MCF 10A (cell line): ENCODE measurements at places on chromosomes 3 and 15. TPM values are rescaled to one million over a fixed set of nuclear protein-coding genes. Genes with fewer than 3 reads are reported as not detected.
A peak's percentile ranks its signal among the peaks of the same experiment; 100 is the strongest.

GRCh38 chr3:27565201-27565852 is 81.1 kb upstream of the SLC4A7 start:
- H3K4me3 ChIP-seq = no peak overlapping the region
- no peaks in the 10 kb centered on the region for H3K27me3 ChIP-seq
- DNase-seq = no peak
- peaks cover 14% of the 10 kb centered on the region for H3K4me1 ChIP-seq
- no peaks in the 10 kb centered on the region for H3K36me3 ChIP-seq

DNA sequence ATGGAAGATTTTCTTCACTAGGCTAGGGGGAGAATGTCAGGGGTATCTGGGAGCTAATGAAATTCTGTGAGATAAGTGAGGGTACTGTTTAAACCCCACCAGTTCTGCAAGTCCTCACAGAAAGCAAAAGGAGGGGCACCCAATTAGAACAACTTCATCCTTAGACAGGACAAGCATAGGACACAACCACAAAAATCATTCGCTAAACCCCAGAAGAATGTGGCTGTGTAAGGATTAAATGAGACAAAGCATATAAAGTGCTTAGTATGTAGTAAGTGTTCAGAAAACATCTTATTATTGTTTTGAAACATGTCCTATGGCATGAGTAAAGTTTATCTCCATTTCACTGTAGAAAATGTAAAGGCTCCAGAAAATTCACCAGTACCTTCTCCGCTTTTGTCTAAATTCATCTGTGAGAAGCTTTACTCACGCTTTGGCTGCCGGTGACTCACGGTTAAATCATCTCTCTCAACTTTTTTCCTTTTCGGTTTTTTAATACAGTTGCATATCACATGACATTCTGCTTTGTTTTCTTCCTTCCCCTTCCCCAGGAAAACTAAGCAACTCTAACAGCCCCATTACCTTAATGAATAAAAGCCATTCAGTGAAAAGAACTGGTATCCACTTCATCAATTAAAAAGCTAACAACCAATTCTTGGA is 1.7 kb downstream of the CLRN1 start:
- H3K27ac ChIP-seq = no peak overlapping the region
- peak; percentile 58 for DNase-seq
- no peaks in the 10 kb centered on the region for H3K36me3 ChIP-seq
- H3K4me3 ChIP-seq = no peak overlapping the region

PEX5L gene
- 0.32 and 0.47 TPM in 2 replicates for total RNA-seq

DNA sequence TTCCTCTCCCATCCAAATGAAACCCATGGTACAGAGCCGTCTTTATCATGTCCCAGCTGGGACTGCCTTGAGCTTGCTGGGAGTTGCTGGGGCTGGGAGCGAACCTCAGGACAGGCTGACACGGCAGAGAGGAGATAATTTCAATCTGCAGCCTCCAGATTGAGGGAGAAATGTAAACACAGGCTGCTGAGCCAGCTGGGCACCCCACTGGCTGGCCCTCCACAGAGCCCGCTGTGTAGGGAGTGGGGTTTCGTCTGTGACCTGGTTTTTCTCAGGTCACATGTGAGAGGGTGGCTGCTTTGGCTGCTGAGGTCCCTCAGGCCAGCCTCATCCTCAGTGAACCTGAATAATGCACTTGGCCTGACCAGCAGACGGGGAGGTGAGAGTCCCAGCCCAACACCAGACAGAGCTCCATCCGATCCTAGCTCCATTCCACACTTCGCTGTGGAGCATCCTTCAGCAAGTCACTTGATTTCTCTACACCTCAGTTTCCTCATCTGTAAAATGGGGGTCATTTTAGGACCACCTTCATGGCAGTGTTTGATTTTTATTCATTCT is 121.6 kb upstream of the MRPS22 start:
- no peaks in the 10 kb centered on the region for H3K36me3 ChIP-seq
- H3K4me1 ChIP-seq = peaks cover 6% of the 10 kb centered on the region
- H3K27me3 ChIP-seq = no peaks in the 10 kb centered on the region
- no peak overlapping the region for H3K27ac ChIP-seq
- DNase-seq = no peak

GOLGA6L22 gene
- total RNA-seq = not detected in 2 replicates

- H3K4me1 ChIP-seq = peaks cover 11% of the 10 kb centered on the region
- H3K36me3 ChIP-seq = no peaks in the 10 kb centered on the region
- no peak overlapping the region for H3K4me3 ChIP-seq
- H3K27ac ChIP-seq = peak overlapping the region; percentile 5
- H3K27me3 ChIP-seq = no peaks in the 10 kb centered on the region
- DNase-seq = no peak
These were observed 85.6 kb upstream of the MEF2A start for GRCh38 chr15:99480016-99480810.

DNA sequence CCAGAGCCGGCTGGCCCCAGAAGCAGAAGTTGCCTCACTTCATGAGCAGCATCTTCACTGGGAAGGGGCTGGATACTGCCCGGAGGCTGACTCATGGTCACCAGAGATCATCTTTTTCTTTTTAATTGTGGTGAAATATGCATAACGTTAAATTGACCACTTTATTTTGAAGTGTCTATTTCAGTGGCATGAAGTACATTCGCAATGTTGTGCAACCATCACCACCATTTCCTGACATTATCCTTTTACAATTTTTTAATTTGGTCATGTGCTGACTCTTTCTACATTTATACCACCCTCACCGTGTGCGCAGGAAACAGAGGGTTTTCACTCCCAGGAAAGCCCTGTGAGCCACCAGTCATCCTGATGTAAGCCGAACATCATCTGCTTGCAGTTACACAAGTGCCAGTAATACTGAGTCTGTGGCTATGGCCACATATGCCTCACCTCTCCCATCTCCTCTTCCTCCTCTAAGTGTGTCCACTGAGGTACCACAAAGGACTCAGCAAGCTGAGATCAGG is 51.6 kb upstream of the ABHD17C start:
- no peak for DNase-seq
- H3K27me3 ChIP-seq = no peaks in the 10 kb centered on the region
- H3K36me3 ChIP-seq = no peaks in the 10 kb centered on the region
- no peak overlapping the region for H3K27ac ChIP-seq
- no peak overlapping the region for H3K4me3 ChIP-seq

- no peak overlapping the region for H3K4me3 ChIP-seq
- H3K4me1 ChIP-seq = no peaks in the 10 kb centered on the region
- peaks cover 6% of the 10 kb centered on the region for H3K36me3 ChIP-seq
- H3K27ac ChIP-seq = no peak overlapping the region
- DNase-seq = peak; percentile 66
- H3K27me3 ChIP-seq = no peaks in the 10 kb centered on the region
These were observed 74.2 kb upstream of the POU1F1 start for GRCh38 chr3:87350367-87351199.

DNA sequence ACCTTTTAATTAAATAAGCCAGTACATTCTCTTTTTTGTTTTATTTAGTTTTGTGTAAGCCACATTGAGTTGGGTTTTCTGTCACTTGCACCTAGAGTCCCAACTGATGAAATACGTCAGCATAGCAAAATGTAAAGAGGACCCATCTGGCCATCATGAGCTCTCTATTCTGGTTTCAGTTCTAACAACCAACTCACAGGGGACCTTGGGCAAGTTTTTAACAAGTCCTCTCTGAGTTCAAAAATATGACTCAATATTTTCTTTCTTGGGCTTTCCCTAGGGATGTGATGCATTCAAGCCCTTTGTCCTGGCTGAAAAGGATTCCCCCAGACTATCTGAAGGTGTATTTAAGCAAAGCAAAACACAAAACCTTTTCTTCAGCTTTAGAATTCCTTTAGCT is 32.9 kb downstream of the PLCH1 start:
- no peaks in the 10 kb centered on the region for H3K4me1 ChIP-seq
- H3K27me3 ChIP-seq = no peaks in the 10 kb centered on the region
- no peaks in the 10 kb centered on the region for H3K36me3 ChIP-seq
- H3K27ac ChIP-seq = no peak overlapping the region
- H3K4me3 ChIP-seq = no peak overlapping the region

DNA sequence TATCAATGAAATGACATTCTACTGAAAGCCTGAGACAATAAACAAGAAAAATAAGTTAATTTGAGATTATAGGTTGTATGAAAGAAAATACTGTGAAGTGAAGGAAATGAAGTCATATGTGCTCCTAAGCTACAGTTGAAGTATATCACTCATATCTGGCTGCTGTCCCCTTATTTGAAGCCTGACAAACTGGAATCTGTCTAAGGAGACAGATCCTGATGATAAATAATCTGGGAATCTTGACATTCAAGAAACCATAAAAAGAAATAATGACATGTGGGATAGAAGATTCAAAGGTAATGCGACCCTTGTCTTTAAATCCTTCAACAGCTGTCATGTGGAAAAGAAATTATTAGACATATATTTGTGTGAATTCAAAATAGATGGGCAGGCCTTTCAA is 424.5 kb upstream of the LMCD1 start:
- DNase-seq = no peak
- no peak overlapping the region for H3K4me3 ChIP-seq
- H3K27ac ChIP-seq = no peak overlapping the region
- H3K4me1 ChIP-seq = no peaks in the 10 kb centered on the region
- H3K36me3 ChIP-seq = no peaks in the 10 kb centered on the region
- H3K27me3 ChIP-seq = no peaks in the 10 kb centered on the region

LYZL4 gene
- not detected in 2 replicates for total RNA-seq

CLDN18 gene
- total RNA-seq = not detected in 2 replicates

DNA sequence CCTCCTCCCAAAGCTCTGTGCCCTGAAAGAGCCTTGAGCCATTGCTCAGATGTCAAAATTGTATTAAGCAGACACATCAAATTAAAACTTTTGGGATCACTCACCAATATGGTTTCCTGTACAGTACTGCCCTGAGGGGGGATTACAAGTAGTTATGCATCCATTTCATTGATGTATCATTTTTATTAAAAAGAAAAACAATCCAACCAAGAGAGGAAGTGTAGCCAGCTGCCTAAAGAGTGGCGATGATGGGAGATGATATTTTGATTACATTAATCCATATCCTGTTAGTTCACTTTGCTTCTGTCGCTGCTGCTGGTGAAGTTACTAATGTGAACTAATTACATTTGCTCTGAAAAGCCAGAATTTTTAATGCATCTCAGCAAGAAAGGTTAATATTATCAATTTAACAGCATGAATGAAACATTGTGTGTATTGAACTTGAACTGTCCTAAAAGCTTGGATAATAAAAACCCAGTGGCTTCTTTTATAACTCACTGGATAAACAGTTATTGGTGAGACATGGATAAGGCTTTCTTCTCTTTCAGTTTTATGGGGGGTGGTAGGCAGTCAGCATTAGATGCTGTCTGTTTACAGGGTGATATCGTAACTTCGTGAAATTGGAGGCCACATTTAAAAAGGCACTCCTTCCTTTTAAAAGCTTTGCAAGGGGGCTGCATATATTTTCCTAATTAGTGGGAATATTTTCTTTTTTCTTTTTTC is 87.7 kb downstream of the IGF1R start:
- H3K36me3 ChIP-seq = no peaks in the 10 kb centered on the region
- no peaks in the 10 kb centered on the region for H3K27me3 ChIP-seq
- no peak overlapping the region for H3K4me3 ChIP-seq
- H3K27ac ChIP-seq = peak overlapping the region; percentile 40

GRCh38 chr15:92907896-92908712 is 8.0 kb downstream of the CHD2 start:
- H3K4me3 ChIP-seq = peak overlapping the region; percentile 91
- no peaks in the 10 kb centered on the region for H3K27me3 ChIP-seq
- peaks cover 51% of the 10 kb centered on the region for H3K4me1 ChIP-seq
- H3K27ac ChIP-seq = peak overlapping the region; percentile 99
- H3K36me3 ChIP-seq = peaks cover 90% of the 10 kb centered on the region
- DNase-seq = peak; percentile 56

GRCh38 chr3:182165234-182165633 is 453.5 kb downstream of the SOX2 start:
- peak overlapping the region; percentile 44 for H3K27ac ChIP-seq
- DNase-seq = peak; percentile 51

NR2C2 gene
- 42.4 and 45.2 TPM in 2 replicates for total RNA-seq

GRCh38 chr3:44104668-44105321 is 136.9 kb upstream of the TOPAZ1 start:
- H3K4me3 ChIP-seq = no peak overlapping the region
- DNase-seq = peak; percentile 92

GRCh38 chr3:175591375-175591774 is 732.2 kb downstream of the NAALADL2 start:
- no peaks in the 10 kb centered on the region for H3K4me1 ChIP-seq
- H3K27me3 ChIP-seq = no peaks in the 10 kb centered on the region
- no peak for DNase-seq
- H3K4me3 ChIP-seq = no peak overlapping the region
- no peaks in the 10 kb centered on the region for H3K36me3 ChIP-seq
- H3K27ac ChIP-seq = no peak overlapping the region

DNA sequence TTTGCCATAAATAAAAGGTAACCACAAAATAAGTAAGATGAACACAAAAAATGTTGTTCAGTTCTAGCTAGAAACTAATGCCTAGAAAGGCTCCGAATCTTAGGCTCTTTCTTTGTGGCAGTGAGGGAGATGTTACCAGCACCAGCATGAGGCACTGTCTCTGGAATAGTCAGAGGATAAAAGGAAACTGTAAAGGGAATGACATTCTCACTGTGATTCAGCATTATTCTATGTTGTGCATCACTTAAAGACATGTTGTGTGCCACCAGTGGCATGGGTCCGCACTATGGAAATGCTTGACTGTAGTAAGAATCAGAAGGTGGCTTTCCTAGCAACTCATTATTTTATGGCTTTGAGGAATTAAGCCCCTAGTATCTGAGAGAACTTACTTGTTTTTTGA is 70.8 kb downstream of the SEC22A start:
- peaks cover 8% of the 10 kb centered on the region for H3K4me1 ChIP-seq
- H3K27me3 ChIP-seq = no peaks in the 10 kb centered on the region
- peak overlapping the region; percentile 82 for H3K27ac ChIP-seq
- no peak overlapping the region for H3K4me3 ChIP-seq
- peaks cover 16% of the 10 kb centered on the region for H3K36me3 ChIP-seq

SRGAP3 gene
- 13.7 and 19.8 TPM in 2 replicates for total RNA-seq

- H3K4me3 ChIP-seq = no peak overlapping the region
- no peaks in the 10 kb centered on the region for H3K36me3 ChIP-seq
- H3K27me3 ChIP-seq = no peaks in the 10 kb centered on the region
- DNase-seq = no peak
- H3K4me1 ChIP-seq = peaks cover 21% of the 10 kb centered on the region
These were observed 124.8 kb downstream of the RPLP1 start for GRCh38 chr15:69577397-69577796.

GRCh38 chr3:119677641-119677934 is 382 bp upstream of the COX17 start:
- H3K36me3 ChIP-seq = peaks cover 36% of the 10 kb centered on the region
- peaks cover 8% of the 10 kb centered on the region for H3K4me1 ChIP-seq
- H3K27me3 ChIP-seq = no peaks in the 10 kb centered on the region
- H3K27ac ChIP-seq = peak overlapping the region; percentile 91

DZIP3 gene
- total RNA-seq = 10.1 and 10.3 TPM in 2 replicates

- no peak overlapping the region for H3K4me3 ChIP-seq
- no peak overlapping the region for H3K27ac ChIP-seq
- H3K4me1 ChIP-seq = peaks cover 6% of the 10 kb centered on the region
- no peaks in the 10 kb centered on the region for H3K27me3 ChIP-seq
- peak; percentile 76 for DNase-seq
These were observed 21.0 kb downstream of the RARB start for GRCh38 chr3:25448750-25449692.

DNAJC17 gene
- total RNA-seq = 55.1 and 58.1 TPM in 2 replicates
